ENCODE measurements at places on chromosomes 16 and 17. TPM values are rescaled to one million over a fixed set of nuclear protein-coding genes. Genes with fewer than 3 reads are reported as not detected.

The DPEP3 gene
- total RNA-seq: not detected

The VMO1 gene
- 0.84 TPM for total RNA-seq

The AXIN2 gene
- 19.1 TPM for total RNA-seq

The ZG16B gene
- not detected for total RNA-seq

The LRRC37A gene
- total RNA-seq: 2.2 TPM

The FBXO39 gene
- total RNA-seq: 0.30 TPM

The SLC6A2 gene
- total RNA-seq: not detected

The SHISA6 gene
- 0.22 TPM for total RNA-seq

The TP53TG3F gene
- not detected for total RNA-seq

The NUP85 gene
- 19.3 TPM for total RNA-seq

The B9D1 gene
- 6.4 TPM for total RNA-seq

The MYL4 gene
- total RNA-seq: 6.7 TPM

The DDX52 gene
- total RNA-seq: 13.4 TPM

The EVPL gene
- 0.36 TPM for total RNA-seq
